Activated T-cell treated with anti-CD3 and anti-CD28 coated beads, Interleukin-2, amount 50 U/mL, for 48 hours (primary cell): ENCODE measurements at places on chromosomes 12 and 14.

DNA sequence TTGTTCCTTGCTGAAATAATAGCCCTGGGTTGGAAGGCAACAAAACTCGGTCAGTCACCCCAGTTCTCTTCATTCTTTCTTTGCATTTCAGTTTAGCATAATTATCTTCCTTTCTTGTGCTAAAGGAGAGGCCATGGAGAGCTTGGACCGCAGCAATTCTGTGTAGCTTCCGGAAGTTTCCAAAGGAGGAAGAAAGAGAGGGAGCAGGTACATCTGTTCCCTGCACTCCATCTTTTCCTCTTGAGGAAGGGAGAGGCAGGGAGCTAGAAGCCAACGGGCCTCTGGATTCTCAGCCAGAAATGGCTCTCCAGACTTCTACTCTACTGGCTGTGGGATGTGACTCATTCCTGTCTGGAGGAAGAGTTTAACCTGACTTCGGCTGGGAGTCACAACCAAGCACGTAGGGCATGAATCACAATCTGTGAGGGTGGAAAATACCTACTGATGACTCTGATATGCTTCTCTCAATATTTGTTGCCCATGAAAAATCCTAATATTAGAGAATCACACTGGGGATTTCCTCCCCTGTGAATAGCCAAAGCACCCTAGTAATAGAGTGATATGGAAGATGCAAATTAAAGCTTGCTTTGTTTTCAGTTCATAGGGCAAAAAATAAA lies 17.0 kb downstream of the ANO6 start:
- DNase-seq = peak; percentile 52

DNA sequence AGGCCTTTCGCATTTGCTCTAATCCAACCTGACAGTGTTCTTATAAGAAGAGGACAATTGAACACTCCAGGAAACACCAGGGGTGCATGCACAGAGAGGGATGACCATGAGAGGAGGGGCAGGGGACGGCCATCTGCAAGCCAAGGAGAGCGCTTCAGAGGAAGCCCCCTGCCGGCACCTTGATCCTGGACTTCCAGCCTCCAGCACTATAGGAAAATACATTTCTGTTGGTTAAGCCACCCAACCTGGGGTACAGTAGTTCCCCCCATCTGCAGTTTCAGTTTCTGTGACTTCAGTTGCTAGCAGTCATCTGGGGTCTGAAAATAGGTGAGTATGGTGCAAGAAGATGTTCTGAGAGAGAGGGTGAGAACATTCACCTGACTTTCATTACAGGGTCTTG lies 64.7 kb downstream of the CLMN start:
- DNase-seq = no peak

- DNase-seq = no peak
Observed at GRCh38 chr12:53750812-53751335, 905 bp downstream of the CISTR start.

DNA sequence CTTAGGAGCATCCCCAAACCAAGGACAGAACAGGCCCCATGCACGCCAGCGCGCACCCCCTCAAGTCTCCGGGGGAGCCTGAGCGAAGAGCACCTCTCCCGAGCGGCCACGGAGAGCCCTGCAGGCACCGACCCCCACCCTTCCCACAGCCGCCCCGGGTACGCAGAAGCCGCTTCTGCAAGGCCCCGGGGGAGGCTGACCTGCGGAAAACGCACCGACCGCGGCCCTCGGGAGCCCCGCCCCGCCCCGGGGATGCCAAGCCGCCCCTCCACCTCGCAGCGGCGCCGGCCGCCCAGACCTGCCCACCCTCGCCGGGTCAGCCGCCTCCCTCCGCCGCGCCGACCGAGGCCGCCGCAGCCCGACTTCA lies 385 bp downstream of the CAPRIN2 start:
- DNase-seq = no peak

GRCh38 chr12:119627019-119627643 lies 33.6 kb downstream of the TMEM233 start:
- no peak for DNase-seq

- peak; percentile 30 for DNase-seq
Observed at GRCh38 chr12:49094160-49094974, at the start of gene DHH. DHH (minus strand) TSS chr12:49094801; CDS start chr12:49094512, 289 bp downstream.

GRCh38 chr12:132449565-132450417 lies 40.2 kb upstream of the FBRSL1 start:
- no peak for DNase-seq

DNA sequence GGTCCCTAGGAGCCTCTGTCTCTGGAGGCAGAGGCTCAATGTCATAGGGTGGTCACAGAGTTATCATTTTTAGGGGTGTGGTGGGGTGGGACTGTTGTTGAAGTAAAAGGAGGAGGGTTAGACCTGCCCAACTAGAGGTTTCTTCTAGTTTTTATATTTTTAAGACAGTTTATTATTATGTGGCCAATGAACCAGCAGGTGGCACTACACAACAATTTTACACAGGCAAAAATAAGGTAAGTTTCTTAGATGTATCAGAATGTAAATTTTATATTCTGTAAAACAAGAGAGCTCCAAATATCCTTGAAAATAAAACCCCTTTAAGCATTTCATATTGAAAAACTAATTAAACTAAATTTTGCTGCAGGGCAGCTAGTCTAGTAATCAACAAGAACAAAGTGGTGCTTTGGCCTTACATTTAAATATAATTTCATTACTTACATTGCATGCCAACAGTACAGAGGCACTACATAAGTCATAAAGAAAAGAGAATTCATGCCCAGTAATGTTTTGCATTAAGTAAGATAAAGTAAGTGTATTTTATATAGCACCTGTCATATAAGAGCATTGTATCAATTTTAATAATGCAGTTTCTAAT lies 22.2 kb upstream of the OVCH1 start:
- DNase-seq = no peak

DNA sequence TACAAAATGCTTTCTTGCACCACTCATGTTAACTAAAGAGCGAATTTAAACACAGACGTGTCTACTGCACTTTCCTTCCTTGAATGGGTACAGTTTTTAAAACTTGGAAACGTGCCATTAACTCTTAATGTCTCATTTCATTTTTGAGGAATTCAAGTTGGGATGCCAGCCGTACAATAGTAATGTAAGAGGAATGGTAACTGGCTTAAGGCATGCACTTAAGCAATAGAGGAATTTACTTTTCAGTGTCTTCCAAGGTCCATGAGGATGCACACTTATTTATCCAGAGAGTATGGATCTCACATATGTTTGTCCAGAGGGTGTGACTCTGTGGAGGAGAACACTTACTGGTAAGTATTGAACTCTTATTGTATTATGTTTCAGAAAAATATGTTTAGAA lies 52.9 kb downstream of the PPP4R4 start:
- DNase-seq = no peak

- DNase-seq = no peak
Observed at GRCh38 chr12:124474709-124475108, 92.7 kb downstream of the NCOR2 start.

- peak; percentile 73 for DNase-seq
Observed at GRCh38 chr12:57175428-57176138, 28.2 kb upstream of the LRP1-AS start.

GRCh38 chr12:11652351-11653040 lies 3.0 kb downstream of the ETV6 start:
- DNase-seq = peak; percentile 49

- no peak for DNase-seq
Observed at GRCh38 chr12:112860181-112860580, 46.6 kb upstream of the OAS1 start.

DNA sequence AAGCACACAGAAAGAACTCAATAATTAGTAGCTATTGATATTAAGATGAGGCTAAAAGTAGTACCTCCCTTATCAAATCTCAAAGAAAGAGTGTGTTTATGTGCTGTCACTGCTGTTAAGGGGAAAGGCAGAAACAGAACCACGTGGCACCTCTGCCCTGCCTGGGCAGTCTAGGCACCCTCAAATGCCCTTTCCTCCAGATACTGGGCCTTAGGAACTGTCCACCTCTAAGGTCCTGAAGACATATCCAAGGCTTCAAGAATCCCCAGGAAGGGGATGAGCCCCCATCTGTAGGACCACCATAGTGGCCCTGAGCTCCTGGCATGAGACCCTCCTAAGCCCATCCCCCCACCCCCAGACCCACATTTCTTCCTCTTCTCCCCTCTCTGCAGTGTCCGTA lies 29.1 kb downstream of the NGB start:
- DNase-seq = no peak

GRCh38 chr12:58896278-58896677 lies 24.0 kb downstream of the LRIG3 start:
- no peak for DNase-seq

- no peak for DNase-seq
Observed at GRCh38 chr14:78721756-78722480, 551.7 kb downstream of the NRXN3 start.

- DNase-seq = peak; percentile 70
Observed at GRCh38 chr12:6540181-6540877, 6.0 kb downstream of the GAPDH start.

- no peak for DNase-seq
Observed at GRCh38 chr12:65653946-65654629, 170.2 kb upstream of the HMGA2 start.

DNA sequence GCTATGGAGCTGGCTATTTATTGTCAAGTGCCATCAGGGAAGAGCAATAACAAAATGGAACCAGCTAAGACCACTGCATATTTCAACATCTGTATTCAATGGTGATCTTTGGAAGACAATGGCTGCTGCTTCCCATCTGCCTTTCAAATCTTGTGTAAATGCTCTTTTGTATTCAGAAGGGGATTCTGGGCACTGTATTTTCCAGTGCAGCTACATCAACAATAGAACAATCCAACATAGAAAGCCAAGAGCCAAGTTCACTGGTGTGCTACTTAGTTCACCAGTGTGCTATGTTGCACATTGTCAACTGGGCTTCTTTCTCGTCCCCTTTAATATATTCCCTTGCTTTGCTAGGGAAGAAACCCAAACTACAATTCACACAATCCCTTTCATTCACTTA lies 128.8 kb upstream of the OR4E1 start:
- DNase-seq = no peak

GRCh38 chr14:89279649-89280232 lies 137.3 kb downstream of the FOXN3 start:
- DNase-seq = no peak

DNA sequence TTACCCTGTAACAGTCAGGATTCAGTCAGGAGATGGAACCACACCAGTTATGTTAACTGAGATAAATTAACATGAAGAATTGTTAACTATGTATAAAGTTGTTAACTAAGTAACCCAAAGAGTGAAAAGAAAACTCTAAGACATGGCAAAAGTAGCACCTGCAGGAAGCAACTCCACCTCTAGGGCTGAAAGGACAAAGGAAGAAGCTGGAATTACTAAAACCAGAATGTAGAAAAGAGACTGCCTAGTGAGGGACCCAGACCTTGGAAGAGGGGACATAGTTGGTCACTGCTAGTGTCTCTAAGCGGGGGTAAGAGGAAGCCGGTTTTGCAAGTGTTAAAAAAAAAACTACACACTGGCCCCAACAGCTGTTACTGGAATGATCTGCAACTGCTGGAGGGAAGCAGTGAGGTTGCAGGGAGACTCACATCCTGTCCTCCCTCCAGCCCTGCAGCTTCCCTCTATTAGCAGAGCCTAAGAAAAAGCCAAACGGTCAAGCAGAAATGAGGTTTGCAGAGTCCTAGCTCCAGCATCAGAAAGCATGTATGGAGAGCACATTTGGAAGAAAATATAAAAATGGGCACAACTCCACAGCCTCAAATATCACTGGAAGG lies 39.8 kb downstream of the GPR135 start:
- no peak for DNase-seq

GRCh38 chr12:62930546-62931425 lies 4.2 kb downstream of the PPM1H start:
- DNase-seq = no peak

GRCh38 chr12:46886541-46887041 lies 60.8 kb upstream of the SLC38A4 start:
- no peak for DNase-seq

GRCh38 chr14:98444077-98444476 lies 827.9 kb downstream of the BCL11B start:
- DNase-seq = no peak

GRCh38 chr12:48903363-48903981 lies 21.8 kb downstream of the FKBP11 start:
- DNase-seq = no peak
